CD14-positive monocyte (primary cell): ENCODE measurements at places on chromosomes 5 and 9.

DNA sequence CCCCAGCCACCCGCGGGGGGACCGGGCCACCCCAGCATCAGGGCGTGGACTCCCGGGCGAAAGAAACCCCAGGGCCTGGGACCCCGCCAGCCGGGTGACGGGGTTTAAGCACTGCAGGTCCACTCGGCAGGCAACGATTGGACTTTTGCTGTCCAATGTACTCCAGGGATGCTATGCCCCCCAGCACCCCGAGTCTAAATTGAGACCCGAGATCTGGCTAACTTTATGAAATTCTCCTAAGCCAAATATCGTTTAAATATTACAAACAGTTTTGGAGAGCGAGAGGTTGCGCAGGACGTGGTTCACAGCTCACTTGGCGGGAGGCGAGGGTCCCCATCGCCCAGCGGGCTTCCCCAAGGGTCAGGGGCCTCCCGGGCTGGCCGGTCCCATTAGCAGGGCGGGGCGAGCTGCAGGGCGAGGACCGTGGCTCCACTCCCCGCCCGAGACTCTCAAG, 384 bp upstream of the MRPS2 start:
- no peak for DNase-seq

DNA sequence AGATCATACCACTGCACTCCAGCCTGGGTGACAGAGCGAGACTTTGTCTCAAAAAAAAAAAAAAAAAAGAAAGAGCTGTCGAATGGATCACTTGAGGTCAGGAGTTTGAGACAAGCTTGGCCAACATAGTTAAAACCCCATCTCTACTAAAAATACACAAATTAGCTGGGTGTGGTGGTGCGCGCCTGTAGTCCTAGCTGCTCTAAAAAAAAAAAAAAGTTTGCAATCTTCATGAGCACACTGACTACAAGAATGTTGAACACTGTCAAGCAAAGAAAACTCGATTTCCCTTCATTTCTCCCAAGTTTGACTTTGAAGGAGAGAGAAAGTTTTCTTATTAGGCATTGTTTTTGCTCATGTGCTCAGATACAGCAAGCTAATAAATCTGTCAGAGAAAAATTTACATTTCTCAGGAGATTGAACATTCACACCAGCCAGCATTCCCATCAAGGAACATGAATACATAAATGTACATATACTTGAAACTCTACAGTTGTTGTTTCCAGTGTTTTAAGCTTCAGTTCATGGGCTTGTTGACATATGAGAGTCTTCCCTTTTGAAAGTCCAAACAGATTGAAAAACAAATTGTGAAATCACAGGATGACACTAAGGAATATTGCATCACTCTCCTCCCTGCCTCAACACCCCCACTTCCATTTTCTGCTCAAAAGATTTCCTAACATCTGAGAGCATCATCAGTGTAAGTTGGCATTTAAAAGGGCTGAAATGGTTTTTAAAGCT, 81.8 kb downstream of the ARRDC3 start:
- DNase-seq = peak; percentile 89

DNA sequence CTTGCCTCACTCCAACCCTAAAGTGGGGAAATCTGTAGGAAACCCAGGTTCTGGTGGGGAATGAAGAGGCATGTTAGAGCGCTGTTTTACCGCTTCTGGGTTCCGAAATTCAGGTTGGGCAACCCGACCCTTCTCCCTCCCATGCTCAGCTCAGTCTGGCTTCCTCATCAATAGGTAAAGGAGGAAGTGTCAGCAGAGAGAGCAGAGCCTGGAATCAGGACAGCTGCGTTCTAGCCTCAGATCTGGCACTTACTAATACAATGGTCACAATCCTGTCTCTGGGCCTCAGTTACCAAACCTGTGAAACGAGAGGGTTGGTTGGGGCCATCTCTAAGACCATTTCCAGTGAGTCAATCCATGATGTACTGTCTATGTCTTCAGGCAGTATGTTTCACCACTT, 16.2 kb upstream of the TNIP1 start:
- peak; percentile 96 for DNase-seq

- no peak for DNase-seq
These were observed 68.9 kb upstream of the LPAR1 start for GRCh38 chr9:111107141-111107540.

DNA sequence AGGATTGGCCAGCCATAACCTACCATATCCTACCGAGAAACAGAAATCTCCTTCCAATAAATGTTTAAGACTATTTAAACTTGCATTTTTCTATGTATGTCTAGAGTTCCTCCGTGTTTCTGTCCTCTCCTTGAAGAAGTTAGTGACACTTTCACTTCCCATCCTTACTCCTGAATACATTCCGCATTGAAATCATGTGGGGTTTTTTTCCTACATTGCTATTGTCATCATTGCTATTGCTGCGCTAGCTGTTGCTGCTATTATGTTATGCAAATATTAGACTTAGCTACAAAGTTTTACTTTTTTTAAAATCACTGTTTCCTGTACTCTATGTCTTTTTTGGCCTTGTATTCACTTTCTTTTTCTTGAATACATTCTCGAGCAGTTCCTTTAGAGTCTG, 83.3 kb upstream of the NEK6 start:
- DNase-seq = peak; percentile 59

DNA sequence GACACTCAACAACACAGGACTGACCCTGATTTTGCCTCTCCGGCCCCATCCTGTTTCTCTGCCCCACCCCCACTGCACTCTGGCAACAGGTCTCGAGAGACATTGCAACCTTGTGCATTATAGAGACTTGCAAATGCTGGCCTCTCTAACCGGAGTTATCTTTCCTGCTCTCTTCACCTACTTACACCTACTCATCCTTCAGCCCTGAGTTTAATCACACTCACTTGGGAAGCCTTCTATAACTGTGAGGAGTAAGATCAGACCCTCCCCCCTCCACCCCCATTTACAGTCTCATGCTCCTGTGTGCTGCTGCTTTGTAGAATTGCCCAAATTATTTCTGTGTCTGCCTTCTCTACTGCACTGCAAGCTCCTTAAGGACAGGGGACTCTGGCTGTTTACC, 42.8 kb downstream of the WWC1 start:
- no peak for DNase-seq

DNA sequence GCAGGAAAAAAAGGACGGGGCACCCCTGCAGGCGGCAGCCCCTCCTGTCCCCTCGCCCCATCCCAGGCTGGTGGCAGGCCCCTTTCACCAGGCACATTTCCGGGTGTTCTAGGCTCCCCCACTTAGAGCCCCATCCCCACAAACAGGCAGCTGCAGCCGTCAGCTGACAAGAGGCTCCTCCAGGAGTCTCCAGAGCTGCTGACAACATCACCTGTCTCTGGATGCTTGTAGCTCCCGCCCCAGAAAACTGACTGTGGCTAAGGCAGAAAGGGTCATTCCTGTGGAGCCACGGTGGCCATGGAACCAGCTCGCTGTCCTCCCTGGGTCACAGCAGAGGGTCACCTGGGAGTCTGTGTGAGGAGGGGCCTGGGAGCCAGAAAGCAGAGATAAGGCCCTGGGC, 50.9 kb downstream of the HMCN2 start:
- no peak for DNase-seq
